Stimulated activated CD8-positive, alpha-beta memory T cell treated with anti-CD3 and anti-CD28 coated beads, Interleukin-4, amount 100 ng/mL, for 48 hours (primary cell): ENCODE measurements at places on chromosomes 4 and X.

- DNase-seq: no peak
Measured at GRCh38 chr4:187444061-187444460, 551.5 kb upstream of the ZFP42 start.

DNA sequence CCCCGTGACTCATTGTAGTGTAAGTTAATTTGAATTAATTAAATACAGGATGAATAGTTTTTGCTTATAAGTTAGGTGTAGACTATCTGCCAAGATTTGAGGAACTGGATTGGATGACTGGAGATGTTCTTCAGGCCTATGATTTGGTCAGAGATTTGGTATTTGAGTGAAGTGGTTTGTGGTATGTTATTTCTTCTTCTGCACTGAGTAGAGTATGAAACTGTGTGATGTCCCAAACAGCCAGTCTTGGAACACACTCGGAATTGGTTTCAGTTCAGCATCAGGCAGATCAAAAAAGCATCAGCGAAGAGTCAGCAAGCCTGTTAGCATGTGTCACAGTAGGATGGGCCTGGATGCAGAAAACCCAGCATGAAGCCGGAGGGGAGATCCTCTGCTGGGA is 294.1 kb downstream of the ARHGAP10 start:
- no peak for DNase-seq

DNA sequence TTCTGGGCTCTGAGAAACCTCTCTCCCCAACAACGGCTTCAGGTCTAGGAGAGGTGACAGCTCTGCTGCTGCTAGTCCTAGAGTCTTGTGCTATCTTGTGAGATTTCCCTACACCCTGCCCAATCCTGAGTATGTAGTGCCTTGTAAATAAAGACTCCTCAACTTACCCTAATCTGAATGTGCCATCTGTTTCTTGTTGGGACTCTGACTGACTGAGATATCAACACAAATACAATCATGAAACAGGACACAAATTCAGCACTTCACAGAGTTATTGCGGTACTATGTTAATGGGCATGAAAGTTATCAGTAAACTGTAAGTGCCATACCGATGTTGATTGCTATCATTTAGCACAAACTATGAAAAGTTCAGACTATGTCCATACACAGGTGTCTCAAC is 529.0 kb upstream of the FTHL17 start:
- DNase-seq: no peak

DNA sequence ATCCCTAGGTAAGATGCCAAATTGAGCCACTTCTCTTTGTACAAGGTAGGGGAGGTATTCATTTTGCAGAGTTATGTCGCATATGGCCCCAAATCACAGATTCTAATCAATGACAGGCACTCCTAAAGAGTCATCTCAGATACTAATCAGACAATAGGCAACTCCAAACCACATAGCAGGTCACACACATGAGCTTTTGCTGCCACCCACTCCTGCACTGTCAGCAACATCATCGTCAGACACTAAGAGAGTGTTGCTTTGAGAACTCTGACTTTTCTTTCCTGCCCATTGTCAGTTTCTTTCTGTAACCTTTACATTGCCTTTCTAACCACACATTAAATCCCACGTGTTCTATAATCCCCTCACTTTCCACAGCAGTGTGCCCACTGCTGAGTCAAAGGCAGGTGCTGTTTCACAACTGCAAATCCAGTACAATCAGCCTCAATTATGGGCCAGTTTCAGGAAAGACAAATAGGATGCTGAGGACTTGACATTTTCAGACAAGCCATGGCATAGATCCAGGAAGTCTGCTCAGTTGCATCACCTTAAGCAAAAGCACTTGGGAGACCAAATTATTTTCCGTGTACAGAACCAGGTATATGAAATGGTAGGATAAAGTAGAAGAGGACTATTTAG is 23.5 kb downstream of the TMEM31 start:
- DNase-seq: peak; percentile 24

GRCh38 chr4:168735735-168736134 is 238.9 kb downstream of the PALLD start:
- DNase-seq: no peak

DNA sequence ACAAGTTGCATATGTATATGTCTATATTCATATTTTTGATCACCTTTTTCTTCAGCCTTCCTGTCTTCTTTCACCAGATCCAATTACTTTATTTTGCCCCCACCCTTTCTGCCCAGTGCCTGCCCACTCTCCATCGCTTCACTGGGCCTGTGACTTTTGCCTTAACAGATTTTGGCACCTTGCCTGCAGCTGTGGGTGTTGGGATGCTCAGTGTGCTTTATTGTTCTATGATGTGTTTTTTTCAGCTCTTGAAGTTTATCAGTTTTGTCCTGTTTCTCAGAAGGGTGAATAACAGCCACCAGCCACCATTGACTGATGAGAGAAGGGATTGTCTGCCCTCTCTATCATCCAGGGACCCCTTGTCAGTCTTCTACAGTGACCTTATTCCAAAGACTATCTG is 77.2 kb upstream of the GALNT7 start:
- no peak for DNase-seq

- DNase-seq: peak; percentile 61
Measured at GRCh38 chr4:11428899-11429698, 405 bp upstream of the HS3ST1 start.

GRCh38 chr4:66688674-66689073 is 856.6 kb downstream of the CENPC start:
- no peak for DNase-seq

DNA sequence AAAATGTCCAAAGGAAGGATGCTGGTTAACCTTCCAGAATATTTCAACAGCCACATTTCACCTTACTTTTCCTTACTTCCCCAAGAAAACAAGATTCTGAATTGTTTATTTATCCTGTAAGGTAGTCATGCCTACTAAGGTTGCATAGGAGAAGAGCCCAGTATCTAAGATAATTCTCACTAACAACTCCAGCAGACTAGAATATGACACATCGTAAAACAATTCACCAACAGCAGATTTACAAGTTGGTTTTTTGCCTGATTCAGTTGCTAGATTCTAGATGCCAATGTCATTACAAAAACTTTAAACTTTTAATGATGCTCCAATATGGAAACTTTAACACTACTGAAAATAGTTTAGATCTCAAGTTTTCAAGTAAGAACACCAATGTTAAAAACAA is 176.4 kb downstream of the IL13RA2 start:
- no peak for DNase-seq

- DNase-seq: no peak
Measured at GRCh38 chr4:139942241-139942640, 211.7 kb downstream of the MAML3 start.

- no peak for DNase-seq
Measured at GRCh38 chr4:10403633-10404445, 53.4 kb downstream of the ZNF518B start.

- no peak for DNase-seq
Measured at GRCh38 chr4:108531461-108531860, 88.9 kb upstream of the RPL34 start.

- no peak for DNase-seq
Measured at GRCh38 chr4:7210824-7211223, 18.5 kb downstream of the SORCS2 start.

DNA sequence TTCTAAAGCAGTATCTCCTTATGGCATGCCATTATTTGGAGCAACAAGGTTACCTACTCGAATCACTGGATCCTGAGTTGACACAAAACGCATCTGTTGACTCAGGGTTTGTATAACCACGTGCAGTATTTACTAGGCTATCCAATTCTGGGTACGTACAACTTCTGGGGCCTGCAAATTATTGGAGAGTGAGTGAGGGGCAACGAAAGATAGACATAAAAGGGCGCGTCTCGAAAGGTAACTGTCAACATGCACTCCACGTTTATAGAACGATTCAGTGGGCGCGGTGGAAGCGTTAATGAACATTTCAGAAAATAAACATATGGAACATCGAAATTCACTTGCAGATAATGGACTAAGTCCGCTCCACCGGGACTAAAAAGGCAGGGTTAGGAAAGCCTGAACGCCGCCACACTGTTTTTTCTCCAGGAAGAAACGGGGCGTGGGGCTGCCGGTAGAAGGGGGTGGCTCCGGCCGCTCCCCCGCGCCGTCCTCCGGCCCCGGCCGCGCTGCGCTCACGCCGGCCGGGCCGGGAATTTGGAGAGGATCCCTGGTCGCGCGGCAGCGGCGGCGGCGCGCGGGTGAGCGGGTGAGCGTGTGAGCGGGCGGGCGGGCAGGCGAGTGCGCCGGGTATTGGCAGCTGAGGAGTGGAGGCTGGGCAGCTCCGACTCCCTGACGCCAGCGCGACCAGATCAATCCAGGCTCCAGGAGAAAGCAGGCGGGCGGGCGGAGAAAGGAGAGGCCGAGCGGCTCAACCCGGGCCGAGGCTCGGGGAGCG is at the start of gene SMAD1:
Gene SMAD1, plus strand, starts transcription at position 690 of the 778 bp plus-strand sequence. CDS start 32,761 bp downstream, outside the sequence.
- DNase-seq: peak; percentile 60

- DNase-seq: no peak
Measured at GRCh38 chr4:137707626-137708025, 175.3 kb upstream of the PCDH18 start.

DNA sequence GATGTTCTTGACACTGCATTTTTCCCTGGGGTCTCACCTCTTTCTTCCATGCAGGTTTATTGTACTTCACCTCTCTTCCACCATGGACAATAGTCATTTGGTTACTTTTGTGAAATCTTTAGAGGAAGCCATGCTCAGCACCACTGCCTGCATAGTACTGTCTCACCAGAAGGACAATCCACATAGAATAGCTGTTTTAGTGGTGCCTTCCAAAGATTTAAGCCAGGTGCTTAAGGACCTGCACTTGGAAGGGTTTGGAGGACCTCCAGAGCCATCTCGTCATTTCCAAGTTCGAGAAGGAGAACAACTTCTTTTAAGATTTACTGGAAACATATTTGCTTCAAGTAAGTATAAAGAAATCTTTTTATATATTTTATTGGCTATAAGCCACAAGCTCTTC is 26.7 kb downstream of the DTHD1 start:
- DNase-seq: no peak

DNA sequence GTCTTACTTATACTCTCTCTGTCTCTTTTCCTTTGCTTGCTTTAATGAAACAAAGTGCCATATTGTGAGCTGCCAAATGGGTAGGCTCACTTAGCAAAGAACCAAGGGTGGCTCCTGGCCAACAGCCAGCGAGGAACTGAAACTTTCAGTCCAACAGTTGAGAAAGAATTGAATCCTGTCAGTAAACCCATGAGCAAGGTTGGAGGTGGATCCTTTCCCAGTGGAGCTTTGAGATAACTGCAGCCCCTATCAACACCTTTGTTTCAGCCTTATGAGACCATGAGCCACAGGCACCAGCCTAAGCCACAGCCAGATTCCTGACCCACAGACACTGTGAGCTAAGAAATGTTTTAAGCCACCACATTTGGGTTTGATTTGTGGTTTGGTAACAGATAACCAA is 362.2 kb downstream of the PDGFC start:
- no peak for DNase-seq

DNA sequence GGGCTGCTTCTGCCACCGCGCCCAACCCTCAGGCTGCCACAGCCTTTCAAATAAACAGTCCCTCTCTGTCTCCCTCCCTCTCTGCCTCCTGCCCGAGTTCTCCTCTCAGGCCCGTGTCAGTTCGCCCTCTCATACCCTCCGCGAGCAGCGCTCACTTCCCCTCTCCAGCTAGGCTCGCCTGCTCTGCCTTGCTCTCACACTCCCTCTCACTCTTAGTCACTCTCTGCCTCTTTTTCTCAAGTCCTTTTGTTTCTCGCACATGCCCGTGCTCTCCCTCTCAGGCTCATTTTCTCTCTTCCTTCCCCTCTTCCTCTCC is 3.2 kb downstream of the EFNB1 start:
- peak; percentile 46 for DNase-seq

- DNase-seq: peak; percentile 31
Measured at GRCh38 chr4:95549246-95550114, 707 bp upstream of the UNC5C start.

DNA sequence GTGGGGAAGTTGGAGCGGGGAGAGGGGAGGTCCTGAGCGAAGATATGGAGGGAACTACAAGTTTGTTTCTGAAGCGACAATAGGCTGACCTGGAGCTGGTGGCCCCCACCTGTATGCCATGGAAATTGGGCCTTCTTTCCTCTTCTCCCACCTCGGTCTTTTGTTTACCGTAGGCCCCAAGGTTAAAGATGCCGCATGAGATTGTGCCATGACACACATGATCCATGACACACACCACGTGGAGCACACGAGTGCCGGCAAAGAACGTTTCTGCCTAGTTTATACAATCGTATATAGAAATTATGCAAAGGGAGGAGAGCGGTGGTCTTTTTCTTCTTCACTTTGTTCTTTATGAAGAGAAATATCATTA is 408 bp downstream of the TMEM33 start:
- peak; percentile 55 for DNase-seq

DNA sequence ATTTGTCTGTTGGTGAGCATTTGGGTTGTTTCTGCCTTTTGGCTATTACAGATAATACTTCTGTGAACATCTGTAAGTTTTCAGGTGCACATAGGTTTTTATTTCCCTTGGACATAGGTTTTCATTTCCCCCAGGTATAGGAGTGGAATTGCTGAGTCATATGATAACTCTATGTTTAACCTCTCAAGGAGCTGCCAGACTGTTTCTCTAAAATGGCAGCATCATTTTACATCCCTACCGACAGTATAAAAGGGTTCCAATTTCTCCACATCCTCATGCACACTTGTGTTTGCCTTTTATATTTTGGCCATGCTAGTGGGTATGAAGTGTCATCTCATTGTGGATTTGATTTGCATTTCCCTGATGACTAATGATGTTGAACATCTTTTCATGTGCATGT is 53.5 kb downstream of the TMEM164 start:
- no peak for DNase-seq

GRCh38 chr4:106762666-106763443 is 273.3 kb downstream of the DKK2 start:
- DNase-seq: no peak

DNA sequence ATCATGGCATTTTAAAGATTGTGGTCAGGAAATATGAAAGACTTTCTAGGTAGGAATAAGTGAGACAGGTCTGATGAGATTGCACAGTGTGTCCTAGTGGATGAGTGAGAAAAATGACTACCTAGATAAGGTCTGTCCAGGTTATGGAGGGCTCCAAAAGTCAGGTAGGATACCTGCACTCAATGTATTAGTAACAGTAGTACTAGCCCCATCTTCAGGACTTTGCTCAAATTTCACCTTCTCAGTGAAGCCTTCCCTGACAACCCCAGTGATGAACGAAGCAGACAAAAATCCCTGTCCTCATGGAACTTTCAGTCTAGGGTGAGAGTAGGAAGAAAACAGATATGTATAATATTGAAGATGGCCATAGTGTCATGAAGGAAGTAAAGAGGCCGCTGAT is 85.7 kb downstream of the ZIC3 start:
- no peak for DNase-seq

DNA sequence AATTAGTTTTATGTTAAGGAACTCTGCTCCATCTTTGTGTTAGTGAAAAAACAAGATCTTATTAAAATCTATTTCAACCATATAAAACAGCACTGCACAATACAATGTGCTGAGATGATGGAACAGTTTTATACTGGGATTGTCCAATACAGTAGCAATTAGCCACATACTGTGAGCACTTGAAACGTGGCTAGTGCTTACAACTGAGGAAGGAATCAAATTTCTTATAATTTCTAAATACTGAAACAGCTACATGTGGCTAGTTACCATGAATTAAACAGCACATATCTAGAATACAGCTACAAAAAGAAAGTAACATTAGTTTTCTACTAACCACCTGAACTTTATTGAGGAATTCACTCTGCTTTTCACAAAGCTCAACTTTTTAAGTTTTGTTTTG is 14.7 kb downstream of the NFXL1 start:
- DNase-seq: no peak

GRCh38 chr4:41257257-41257901 is 651 bp downstream of the UCHL1 start:
- DNase-seq: peak; percentile 47

GRCh38 chrX:130145123-130145522 is 20.5 kb downstream of the AIFM1 start:
- DNase-seq: no peak
